ENCODE measurements at places on chromosomes 2 and 18. TPM values are rescaled to one million over a fixed set of nuclear protein-coding genes. Genes with fewer than 3 reads are reported as not detected.

CXCR2 gene
- 32.2 TPM for total RNA-seq

XIRP2 gene
- total RNA-seq = not detected

SLC19A3 gene
- 0.53 TPM for total RNA-seq

SERPINB10 gene
- 0.26 TPM for total RNA-seq

DNA sequence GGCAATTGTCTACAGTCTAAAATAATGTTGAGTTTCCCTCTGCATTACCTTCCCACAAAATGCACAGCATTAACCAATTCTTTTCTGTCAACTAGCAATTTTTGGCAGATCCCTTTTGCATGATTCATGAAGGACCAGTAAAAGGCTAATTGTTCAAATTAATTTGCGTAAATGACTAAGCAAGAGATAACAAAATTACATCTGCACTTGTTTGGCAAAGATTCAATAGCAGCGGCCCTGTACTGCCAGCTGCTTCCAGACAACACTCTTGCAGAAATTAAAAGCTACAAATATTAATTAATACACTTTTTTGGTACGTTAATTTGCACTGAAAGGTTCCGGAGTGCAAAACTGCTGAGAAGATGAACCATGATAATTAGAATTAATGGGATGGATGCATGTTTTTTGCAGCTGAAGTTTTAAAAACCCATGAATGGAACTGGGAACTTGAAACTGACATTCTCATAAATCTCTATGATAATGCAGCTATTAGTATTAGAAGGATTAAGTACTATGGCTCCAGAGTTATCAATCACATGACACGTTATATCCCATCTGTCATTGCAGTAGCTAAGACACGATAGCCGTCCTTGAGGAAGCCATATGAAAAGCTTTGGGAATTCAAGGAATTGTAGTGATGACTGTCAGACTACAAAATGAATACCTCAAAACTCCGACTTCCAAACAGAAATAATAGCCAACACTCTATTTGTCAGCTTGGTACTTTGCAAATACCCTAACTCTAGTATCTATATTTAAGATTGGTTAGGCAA is 1268.3 kb upstream of the ACVR2A start:
- no peaks in the 10 kb centered on the region for H3K27me3 ChIP-seq
- no peak overlapping the region for H3K4me3 ChIP-seq
- no peaks in the 10 kb centered on the region for H3K36me3 ChIP-seq
- no peak for DNase-seq
- no peaks in the 10 kb centered on the region for H3K4me1 ChIP-seq
- no peak overlapping the region for H3K27ac ChIP-seq

- peaks cover 49% of the 10 kb centered on the region for H3K4me1 ChIP-seq
- H3K27me3 ChIP-seq = no peaks in the 10 kb centered on the region
- no peak for DNase-seq
- H3K27ac ChIP-seq = peak overlapping the region; percentile 96
Observed at GRCh38 chr18:26546875-26547645, 1.3 kb downstream of the KCTD1 start.

DNA sequence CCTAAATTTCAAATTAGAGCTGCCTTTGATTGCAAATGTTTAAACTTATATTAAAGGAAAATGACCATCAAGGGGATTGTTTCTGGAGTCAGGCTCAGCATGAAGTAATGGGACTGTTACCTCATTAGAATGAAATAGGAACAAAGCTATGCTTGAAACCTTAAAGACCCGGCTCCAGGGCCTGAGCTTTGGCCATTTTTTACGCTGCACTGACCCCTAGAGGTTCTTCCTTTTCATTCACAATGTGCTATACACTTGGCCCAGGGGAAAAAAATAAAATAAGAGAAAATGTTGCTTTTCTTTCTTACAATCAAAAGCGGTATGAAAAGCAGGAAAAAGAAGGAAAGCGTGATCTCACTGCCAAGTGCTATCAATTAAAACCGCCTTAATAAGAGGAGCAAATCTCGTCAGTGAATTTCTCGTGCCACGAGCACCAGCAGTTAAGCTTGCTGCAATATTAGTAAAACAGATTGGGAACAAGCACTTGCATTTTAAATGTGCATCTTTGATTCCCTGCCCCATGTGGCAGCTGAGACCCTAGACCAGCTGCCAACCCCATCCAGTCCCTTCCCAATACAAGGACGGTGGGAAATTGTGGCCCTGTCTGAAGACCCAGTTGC is 96.6 kb downstream of the MBD2 start:
- no peak for DNase-seq
- H3K36me3 ChIP-seq = no peaks in the 10 kb centered on the region
- H3K4me1 ChIP-seq = no peaks in the 10 kb centered on the region
- no peaks in the 10 kb centered on the region for H3K27me3 ChIP-seq
- no peak overlapping the region for H3K27ac ChIP-seq

DNA sequence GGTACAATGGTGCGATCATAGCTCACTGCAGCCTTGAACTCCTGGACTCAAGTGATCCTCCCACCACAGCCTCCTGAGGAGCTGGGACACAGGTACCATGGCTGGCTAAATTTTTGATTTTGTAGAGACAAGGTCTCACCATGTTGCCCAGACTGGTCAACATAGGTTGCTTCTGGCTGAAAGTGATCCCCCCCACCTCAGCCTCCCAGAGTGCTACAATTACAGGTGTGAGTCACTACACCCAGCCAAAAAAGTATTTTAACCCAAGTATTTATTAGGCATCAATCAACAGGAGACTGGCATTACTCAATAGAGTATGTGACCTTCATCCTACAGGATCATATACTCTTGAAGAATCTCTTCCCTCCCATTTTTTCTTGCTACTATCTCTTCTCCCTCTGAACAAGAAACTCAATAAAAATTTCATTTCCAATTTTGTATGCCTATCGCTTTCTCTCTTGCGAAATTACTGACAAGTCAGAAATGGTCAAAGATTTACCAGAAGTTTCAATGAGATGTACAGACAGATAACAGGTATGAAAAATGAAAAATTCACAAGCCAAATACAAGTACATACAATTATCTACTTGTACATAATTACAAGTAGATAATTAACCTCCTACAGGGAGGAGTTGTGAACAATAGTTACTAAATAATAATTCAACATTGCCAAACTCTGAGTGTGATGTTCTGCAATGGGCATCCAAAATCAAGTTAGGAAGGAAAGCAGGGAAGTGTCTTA is 34.9 kb upstream of the CCNT2 start:
- no peaks in the 10 kb centered on the region for H3K4me1 ChIP-seq
- no peak overlapping the region for H3K27ac ChIP-seq
- no peak overlapping the region for H3K4me3 ChIP-seq
- no peak for DNase-seq
- H3K36me3 ChIP-seq = no peaks in the 10 kb centered on the region
- H3K27me3 ChIP-seq = no peaks in the 10 kb centered on the region

DNA sequence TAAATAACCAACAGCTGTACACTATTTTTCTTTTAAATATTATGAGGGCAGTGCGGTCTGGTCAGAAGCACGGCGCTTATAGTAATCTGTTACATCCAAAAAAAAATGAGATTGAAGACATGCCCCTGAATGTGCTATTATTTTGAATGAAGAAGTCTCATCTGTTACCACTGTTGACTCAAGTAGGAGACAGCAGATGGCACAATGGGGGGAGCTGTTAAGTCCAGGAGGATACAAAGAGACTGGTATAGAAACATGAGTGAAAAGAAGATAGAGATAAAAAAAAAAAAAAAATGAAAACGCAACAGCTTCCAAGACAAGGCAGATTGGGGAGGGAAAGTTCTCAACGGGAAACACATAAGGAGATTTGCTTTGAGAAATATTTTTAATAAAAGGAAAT is 425.5 kb upstream of the PKDCC start:
- H3K4me1 ChIP-seq = no peaks in the 10 kb centered on the region
- no peak overlapping the region for H3K4me3 ChIP-seq
- DNase-seq = no peak
- no peaks in the 10 kb centered on the region for H3K27me3 ChIP-seq
- no peak overlapping the region for H3K27ac ChIP-seq

- H3K4me1 ChIP-seq = no peaks in the 10 kb centered on the region
- H3K36me3 ChIP-seq = no peaks in the 10 kb centered on the region
- H3K27ac ChIP-seq = no peak overlapping the region
- H3K4me3 ChIP-seq = no peak overlapping the region
- no peak for DNase-seq
- peaks cover 9% of the 10 kb centered on the region for H3K27me3 ChIP-seq
Observed at GRCh38 chr2:65940856-65941255, 494.1 kb upstream of the MEIS1 start.

All from esophagus squamous epithelium (tissue), 5 donors.